ENCODE measurements at places on chromosomes 4 and X. TPM values are rescaled to one million over a fixed set of nuclear protein-coding genes. Genes with fewer than 3 reads are reported as not detected.

- no peak for ATAC-seq
Measured at GRCh38 chr4:8819019-8819418, 52.6 kb downstream of the HMX1 start.

GRCh38 chr4:118350961-118351360 lies 1.8 kb downstream of the PRSS12 start:
- no peak for ATAC-seq

DNA sequence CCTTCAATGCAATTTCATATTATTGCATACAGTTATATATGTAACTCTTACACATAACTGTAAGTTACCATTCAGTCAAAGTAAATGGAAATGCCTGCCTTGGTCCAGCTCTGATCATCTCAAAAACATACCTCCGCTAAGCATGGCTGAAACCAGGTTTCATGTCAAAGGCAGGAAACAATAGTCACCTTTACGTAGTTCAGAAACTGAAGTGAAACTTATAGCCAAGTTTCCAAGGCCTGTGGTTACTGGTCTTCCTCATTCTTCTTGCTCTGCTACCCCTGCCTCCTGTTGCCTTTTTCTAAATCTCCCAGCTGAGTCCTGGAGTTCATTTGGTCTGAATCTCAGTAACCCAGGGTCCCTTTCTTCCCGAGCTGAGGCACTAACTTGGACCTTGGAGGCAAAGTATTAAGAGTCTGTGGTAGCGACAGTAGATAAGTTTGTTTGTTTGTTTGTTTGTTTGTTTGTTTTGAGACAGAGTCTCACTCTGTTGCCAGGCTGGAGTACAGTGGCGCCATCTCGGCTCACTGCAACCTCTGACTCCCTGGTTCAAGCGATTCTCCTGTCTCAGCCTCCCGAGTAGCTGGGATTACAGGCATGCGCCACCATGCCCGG lies 30.8 kb downstream of the DAPP1 start:
- no peak for ATAC-seq

The MAGEA8 gene
- total RNA-seq = not detected

The INPP4B gene
- 44.7 TPM for total RNA-seq

DNA sequence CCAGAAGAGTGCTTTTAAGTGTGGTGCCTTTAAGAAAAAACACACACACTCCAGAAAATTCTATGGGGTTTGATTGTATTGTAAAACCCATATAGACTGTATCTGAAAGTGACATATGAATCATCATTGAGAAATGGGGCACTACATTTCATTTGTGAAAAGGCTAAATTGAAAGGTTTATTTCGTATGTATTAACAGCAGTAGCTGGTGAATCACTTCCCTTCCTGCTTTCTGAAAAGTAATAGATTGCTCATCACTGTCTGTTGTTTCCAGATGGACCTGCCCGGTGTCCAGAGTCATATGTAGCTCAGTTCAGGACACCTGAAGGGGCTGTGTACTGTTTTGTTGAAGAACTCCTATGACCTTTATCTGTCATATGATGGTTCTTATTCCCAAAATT lies 28.1 kb upstream of the HPRT1 start:
- no peak for ATAC-seq

The FGF5 gene
- total RNA-seq = 1.6 TPM

DNA sequence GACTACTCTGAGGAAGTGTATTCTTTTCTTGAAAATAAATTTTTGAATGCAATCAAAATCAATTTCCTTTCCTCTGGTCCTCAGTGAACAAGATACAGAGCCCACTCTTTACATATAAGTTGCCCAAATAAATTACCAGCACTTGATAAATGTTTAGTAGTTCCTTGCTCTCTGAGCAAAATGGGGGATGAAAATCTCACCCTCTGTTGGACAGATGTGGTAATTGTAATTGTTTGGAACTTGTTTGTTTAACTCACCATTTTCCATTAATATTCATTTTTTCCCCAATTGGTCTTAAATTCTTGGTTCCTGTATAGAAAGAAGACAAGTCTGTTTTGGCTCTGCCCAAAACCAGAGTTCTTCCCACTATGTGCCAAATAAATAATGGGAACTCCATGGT lies 146.3 kb downstream of the LDB2 start:
- ATAC-seq = no peak

- ATAC-seq = no peak
Measured at GRCh38 chr4:38044060-38044459, 83.9 kb downstream of the PTTG2 start.

- ATAC-seq = peak; percentile 88
Measured at GRCh38 chr4:76305971-76306881, at the start of gene STBD1. Gene STBD1 (plus strand): TSS chr4:76306733. CDS start chr4:76306770, 37 bp downstream.

GRCh38 chrX:150028692-150029091 lies 90.4 kb upstream of the EOLA2 start:
- ATAC-seq = no peak

GRCh38 chrX:136647677-136648360 lies at the start of gene CD40LG:
Gene CD40LG (plus strand): TSS chrX:136648158. CDS start chrX:136648249, 91 bp downstream.
- no peak for ATAC-seq

- no peak for ATAC-seq
Measured at GRCh38 chrX:120726294-120726693, 96.4 kb upstream of the C1GALT1C1 start.

DNA sequence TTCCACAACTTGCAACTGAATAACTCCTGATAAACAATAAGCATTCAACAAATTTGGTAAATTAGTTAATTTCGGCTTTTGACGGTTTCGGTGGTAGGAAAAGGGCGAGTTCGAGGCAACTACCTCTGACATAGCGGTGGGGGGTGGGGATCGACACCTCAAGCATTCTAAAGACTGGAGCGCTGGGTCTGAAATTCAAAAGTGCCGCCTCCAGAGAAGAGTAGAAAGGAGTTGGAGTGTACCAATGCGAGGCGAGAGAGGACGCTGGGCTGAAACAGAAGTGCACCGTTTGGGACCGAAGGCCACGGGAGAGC lies 725 bp downstream of the SMC1A start:
- no peak for ATAC-seq

DNA sequence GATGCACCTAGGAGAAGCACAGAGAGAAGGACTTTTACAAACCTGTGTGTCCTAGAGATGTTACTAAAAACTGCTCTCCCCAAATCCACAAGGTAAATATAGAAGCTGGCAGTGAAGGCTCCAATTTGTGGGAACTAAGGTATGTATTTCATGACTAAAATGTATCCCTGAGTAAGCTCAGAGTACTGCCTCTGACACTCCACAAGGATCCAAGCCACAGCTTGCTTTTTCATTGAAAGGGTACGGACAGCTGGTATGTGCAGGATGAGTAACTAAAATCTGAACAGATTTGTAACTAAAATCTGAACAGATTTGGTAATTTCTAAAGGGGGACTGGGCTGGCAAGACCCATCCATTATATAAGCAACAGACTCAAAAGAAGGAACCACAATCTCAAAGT lies 187.6 kb downstream of the DCLK2 start:
- no peak for ATAC-seq

GRCh38 chrX:45518552-45518951 lies 317.9 kb upstream of the DIPK2B start:
- no peak for ATAC-seq

DNA sequence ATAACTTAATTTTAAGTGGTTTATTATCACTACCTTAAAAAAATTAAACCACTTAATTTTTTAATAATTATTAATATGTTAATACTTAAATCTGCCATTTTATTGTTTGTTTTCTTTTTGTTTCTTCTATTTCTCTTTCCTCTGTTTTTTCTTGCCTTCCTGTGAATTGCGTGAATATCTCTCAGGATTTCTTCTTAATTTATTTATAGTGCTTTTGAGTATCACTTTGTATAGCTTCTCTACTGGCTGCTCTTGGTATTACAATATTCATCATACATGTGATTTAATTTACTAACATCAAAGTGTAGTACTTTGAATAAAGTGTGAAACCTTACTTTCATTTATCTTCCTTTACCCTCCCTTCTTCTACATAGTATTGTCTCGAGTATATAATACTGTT lies 349.5 kb upstream of the CPXCR1 start:
- no peak for ATAC-seq

DNA sequence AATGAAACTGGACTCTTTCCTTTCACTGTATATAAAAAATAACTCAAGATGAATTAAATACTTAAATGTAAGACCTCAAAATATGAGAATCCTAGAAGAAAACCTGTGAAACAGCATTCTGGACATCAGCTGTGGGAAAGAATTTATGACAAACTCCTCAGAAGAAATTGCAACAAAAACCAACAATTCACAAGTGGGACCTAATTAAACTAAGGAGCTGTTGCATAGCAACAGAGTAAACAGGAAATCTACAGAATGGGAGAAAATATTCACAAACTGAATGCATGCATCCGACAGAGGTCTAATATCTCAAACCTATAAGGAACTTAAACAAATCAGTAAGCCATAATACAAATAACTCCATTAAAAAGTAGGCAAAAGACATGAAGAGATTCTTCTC lies 851.7 kb upstream of the PCDH10 start:
- no peak for ATAC-seq

GRCh38 chrX:153924149-153924861 lies 1.8 kb downstream of the ARHGAP4 start:
- no peak for ATAC-seq

GRCh38 chr4:182126603-182127002 lies 116.6 kb upstream of the TENM3 start:
- ATAC-seq = no peak

The UGT2B10 gene
- total RNA-seq = not detected

- ATAC-seq = no peak
Measured at GRCh38 chr4:98794565-98795205, 134.2 kb downstream of the EIF4E start.

DNA sequence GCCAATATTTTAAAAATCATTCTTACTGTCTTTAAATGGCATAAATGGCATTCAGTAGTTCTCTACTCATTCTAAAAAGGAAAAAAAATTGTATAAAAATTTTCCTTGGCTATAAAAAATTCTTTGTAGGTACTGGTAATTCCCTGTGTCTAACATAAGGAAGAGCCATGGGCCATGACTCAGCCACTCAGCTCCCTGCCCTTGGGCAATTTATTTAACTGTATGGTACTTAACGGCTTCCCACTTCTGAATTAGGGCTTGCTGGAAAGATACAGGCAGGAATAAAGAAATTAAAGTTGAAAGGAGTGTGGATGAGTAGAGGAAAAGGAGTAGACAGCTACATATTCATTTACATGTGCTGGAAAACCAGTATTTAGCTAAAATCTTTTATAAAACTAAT lies 30.6 kb downstream of the ABHD18 start:
- ATAC-seq = no peak

The SPIN4 gene
- 2.0 TPM for total RNA-seq

GRCh38 chrX:352582-353314 lies 34.0 kb downstream of the PPP2R3B start:
- ATAC-seq = no peak

The SH3TC1 gene
- 12.6 TPM for total RNA-seq

The TXK gene
- total RNA-seq = 0.39 TPM

DNA sequence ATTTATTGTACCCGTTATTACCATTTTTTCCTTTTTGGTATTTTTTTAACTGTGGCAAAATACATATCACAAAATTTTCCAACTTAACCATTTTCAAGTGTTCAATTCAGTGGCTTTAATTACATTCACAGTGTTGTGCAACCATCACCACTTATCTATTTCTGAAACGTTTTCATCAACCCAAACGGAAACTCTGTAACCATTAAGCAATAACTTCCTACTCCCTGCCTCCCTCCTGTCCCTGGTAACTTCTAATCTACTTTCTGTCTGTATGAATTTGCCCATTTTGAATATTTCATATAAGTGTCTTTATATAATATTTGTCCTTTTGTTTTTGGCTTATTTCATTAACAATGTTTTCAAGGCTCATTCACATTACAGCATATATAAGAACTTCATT lies 57.4 kb upstream of the MSN start:
- ATAC-seq = peak; percentile 48

- no peak for ATAC-seq
Measured at GRCh38 chr4:61505773-61506685, 305.9 kb downstream of the ADGRL3 start.
